ENCODE measurements at places on chromosomes 12 and 14.

DNA sequence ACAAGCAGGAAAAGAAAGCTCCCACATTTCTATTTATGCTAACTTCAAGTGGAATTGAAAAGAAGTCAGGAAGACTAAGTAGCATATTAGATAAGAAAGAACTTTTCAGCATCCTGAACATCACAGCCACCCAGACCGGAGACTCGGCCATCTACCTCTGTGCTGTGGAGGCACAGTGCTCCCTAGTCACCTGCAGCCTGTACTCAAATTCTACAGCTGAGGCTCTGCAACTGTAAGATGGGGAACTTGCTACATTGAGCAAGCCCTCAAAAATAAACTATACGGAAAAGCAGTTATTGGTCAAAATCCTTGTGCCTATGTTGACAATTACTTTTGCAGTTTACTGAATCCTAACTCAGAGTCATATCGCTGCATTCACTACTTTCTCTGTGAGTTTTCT lies 361.9 kb downstream of the DAD1 start:
- no peak for DNase-seq

DNA sequence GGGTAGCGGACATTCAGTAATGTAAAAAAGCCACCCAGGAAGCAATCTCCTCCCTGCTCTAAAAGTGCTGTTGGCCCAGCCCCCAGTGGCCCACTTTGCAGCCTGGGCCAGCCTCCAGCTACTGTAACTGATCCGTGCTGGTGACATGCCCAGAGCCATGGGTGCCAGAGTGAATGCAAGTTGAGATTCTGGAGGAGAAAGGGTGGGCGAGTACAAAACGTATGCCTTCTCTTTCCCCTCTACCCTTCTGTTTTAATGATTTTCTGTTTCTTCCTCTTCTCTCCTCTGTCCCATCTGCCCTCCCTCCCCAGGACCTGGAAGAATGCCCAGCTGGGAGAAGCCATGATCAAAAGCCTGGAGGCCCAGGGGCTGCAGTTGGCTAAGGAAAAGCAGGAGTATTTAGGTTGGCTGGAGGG lies 16.9 kb downstream of the PLEKHD1 start:
- DNase-seq, result no peak

- no peak for DNase-seq
These were observed 256.8 kb downstream of the PCNX1 start for GRCh38 chr14:71163842-71164629.

DNA sequence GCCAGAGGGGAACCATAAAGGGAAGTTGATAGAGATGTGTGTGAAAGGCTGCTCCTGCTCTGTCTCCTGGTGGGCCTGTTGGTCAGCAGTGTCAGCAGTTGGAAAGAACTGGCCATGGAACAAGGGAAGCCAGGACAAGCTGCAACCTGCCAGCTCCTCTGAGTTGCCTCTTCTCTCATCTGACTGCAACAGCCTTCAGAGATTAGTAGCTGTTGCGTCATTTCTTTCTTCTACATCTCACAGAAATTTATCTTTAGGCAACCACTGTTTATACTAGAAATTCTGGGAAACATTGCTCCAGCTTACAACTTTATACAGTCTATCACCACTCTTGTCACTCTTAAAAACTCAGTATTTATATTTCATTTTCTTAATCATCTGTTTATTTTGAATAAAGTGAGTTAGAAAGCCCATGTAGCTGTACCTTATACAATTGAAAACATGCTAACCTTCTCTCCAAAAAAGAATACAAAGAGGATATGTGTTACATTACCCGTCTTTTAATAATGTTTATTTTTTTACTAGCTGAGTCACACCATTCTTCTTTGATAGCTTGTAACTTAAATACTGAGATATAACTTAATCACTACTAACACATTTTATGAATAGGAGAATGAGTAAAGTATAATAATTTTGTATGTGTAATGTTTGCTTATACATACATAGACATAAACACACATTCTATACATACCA lies 224.2 kb downstream of the LRFN5 start:
- no peak for DNase-seq

DNA sequence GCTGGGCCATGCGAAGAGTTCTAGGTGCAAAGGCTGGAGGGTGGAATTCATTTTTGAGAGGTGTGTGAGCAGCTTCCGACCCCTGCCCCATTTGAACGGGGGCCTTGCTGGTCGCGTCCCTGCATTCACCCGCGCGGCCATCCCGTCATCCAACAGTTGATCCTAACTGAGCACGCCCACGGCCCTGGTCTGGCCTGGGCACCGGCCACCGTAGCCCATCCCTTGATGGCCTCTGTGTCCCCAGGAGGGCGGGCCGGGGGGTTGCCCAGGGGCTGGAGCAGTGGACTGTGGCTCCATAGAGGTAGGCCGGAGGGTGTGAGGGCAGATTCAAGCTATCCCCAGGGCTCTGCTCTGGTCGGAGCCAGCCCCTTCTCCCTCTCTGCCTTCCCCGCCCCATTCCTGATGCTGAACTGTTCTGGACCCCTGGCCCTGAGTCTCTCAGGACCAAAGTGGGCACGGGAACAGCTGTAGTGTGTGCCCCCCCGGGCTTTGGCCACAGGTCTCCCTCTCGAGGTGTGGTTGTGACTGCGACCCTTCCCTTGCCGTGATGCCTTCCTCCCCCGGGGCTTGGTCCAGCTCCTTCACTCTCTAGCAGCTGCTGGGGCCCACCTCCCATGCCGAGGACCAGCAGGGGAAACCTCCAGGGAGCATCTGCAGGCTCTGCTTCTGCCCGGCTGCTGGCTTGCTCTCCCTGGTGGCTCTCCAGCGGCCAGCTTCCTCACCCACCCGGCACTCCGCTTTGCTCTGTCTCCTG lies 9.1 kb downstream of the MEG3 start:
- DNase-seq, result no peak
